ENCODE measurements at places on chromosomes 5 and 9.

DNA sequence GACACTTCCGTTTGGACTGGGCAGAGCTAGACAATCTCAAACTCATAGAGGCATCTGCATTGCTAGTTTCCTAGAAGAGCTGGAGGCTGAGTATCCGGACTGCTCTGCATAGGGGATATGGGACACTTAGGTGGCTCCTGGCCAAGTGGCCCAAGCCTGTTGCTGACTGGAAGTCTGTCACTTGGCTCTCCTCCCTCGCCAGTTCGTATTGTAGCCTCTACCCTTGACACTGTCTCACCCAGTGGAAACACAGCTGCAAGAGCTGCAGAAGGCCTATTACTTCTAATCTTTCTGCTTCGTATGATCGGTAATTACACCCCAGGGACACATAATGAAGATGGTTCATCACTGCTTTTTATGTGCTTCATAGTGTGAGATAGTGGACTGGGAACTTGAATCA lies 34.7 kb downstream of the ITGA1 start:
- DNase-seq, result no peak

GRCh38 chr9:18755263-18755662 lies 277.7 kb downstream of the SAXO1 start:
- DNase-seq, result no peak

GRCh38 chr5:159094745-159095144 lies 5.0 kb downstream of the EBF1 start:
- DNase-seq, result peak; percentile 68

DNA sequence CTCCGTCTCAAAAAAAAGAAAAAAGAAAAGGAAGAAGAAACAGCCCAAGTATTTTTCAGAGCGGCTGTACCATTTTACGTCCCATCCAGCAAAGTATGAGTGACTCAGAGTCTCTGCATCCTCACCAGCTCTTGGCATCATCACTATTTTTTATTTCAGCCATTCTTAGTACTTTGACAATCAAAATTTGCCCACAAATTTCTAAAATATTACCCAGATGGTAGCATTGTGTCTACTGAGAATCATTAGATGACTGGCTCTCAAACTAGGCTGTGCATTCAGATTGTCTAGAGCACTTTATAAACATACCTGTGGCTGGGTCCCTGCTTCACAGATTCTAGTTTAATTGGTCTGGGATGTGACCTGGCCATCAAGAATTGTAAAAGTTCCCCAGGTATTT lies 21.6 kb upstream of the MELK start:
- DNase-seq, result no peak

GRCh38 chr5:64671678-64672077 lies 18.6 kb upstream of the SHISAL2B start:
- no peak for DNase-seq

- no peak for DNase-seq
Observed at GRCh38 chr5:6198531-6198930, 179.8 kb downstream of the MED10 start.

DNA sequence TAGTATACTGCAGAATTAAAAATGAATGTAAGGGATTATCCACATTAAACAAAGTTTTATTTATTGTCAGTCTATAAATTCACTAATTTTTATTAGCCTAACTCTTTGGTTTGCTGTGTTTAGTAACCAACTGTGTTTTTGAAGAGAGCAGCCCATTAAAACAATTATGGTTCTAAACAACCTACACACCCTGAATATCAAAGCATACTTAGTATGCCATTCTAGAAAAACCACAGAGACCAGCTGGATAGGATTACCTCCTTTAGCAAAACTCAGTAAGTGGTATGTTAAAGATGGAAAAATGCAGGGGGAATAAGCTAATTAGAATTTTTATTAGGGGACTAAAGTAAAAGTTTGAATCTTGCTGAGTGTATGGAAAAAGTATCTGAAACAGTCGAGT lies 1981.7 kb upstream of the NUDT12 start:
- DNase-seq, result peak; percentile 14

GRCh38 chr5:37714756-37715155 lies 125.1 kb downstream of the GDNF start:
- DNase-seq, result no peak

- DNase-seq, result no peak
Observed at GRCh38 chr9:88605512-88606362, 70.8 kb downstream of the NXNL2 start.

- DNase-seq, result no peak
Observed at GRCh38 chr9:108889649-108890067, 27.6 kb downstream of the ACTL7A start.

GRCh38 chr5:136809382-136809781 lies 444.0 kb upstream of the TRPC7 start:
- DNase-seq, result no peak

DNA sequence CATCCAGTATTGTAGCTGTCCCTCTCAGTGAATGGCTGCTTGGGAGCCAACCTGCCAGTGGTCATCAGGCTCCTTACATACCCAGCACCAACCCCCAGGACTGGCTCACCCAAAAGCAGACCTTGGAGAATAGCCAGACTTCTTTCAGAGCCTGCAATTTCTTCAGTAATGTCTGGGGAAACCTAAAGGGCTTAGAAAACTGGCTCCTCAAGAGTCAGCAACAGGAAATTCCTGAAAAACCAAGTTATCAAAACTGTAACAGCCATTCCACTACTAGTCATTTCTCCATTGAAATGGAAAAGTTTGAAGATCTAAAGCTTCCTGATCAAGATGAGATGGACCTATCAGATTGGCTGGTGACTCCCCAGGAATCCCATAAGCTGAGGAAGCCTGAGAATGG lies 12.3 kb upstream of the STING1 start:
- no peak for DNase-seq

DNA sequence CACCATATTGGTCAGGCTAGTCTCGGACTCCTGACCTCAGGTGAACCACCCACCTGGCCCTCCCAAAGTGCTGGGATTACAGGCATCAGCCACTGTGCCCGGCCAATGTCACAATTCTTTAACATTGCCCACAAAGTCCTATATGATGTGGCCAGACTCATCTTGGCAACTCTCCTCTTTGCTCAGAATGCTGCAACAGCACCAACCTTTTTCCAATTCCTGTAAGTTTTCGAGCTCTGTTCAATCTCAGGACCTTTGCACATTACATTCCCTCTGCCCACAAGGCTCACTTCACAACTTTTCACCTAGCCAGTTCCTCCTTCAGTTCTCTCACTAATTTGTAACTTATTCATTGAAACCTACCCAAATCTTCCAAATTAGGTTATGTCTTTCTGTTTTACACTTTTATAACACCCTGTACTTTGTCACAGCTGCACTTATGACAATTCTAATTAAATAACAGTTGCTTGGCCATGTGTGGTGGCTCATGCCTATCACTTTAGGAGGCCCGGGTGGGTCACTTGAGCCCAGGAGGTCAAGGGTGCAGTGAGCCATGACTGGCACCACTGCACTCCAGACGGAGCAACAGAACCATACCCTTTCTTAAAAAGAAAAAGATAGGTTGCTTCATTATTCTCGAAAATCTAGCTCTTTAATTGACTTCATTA lies 30.9 kb upstream of the GLDC start:
- DNase-seq, result no peak

DNA sequence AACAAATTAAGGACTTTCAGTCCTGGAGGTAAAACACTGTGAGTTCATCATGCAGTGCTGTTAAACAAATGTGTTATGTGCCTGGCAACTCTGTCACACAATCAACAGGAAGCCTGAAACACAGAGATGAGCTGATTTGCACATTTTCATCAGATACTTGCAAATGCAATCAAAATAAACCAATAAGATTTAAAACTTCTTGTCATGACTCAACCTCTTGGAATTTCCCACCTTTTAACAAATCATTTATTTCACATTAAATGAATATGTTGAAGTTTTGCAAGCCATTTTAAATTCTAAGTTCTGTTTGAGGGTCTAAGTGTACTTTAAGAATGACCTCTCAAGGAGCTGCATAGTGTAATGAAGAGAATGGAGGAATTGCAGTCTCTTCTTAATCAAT lies 64.4 kb downstream of the ANXA1 start:
- DNase-seq, result no peak

DNA sequence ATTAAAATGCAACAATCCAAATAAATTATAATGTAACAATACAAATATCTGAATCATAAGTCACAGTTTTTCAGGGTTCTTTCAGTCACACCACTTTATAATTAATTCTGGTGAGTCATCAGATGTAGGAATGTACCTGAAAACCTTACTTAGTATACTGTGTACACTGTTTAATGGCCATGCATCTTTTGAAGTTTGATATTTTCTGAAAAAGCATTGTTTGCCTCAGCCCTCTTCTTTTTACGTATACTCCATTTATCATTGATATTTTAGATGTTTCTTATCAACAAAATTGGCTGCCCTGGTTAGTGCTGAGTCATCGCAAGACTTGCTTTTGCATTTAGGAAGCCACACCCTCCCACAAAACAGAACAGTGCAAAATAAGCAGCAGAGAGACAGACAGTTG lies 218.6 kb downstream of the PJA2 start:
- DNase-seq, result no peak

DNA sequence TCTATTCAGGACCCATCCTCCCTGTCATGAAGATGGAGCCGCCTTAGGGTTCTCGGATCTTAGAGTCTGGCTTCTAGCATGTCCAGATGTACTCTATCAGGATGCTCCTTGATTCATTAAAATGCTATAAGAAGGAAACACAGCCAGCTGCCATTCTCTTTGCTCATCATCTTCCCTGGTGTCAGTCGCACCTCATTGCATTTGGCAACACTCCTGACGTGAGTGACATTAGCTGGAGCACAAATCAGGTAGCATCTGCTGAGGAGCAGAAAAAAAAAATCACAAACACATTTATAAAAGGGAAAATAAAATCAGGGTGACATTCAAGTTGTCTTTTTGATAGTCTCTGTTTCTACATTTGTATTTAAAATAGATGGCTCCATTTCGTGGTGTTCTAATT lies 226.1 kb upstream of the NMUR2 start:
- DNase-seq, result no peak

- no peak for DNase-seq
Observed at GRCh38 chr5:75571547-75571946, 39.7 kb upstream of the ANKDD1B start.

GRCh38 chr5:3896098-3896497 lies 300.5 kb downstream of the IRX1 start:
- DNase-seq, result no peak

- DNase-seq, result no peak
Observed at GRCh38 chr9:69715096-69715495, 42.9 kb upstream of the APBA1 start.

DNA sequence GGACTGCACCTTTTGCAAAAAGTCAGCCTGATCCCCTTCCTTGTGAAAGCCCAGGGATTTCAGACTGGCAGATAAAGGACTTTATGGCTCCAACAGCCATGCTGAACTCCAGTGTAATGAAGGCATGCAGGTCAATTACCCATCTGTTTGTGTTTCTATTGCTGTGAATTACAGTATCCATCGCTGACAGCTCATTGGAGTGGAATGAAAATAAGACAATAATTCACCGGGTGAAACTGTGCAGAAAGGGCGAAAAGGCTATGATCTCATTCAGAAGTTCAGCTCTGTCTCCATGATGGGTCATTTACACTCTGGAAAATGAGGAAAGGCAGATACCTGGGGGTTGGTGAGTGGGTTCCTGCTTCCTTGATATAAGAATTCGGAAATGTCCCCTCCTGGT lies 148.0 kb downstream of the BRINP1 start:
- no peak for DNase-seq

- DNase-seq, result no peak
Observed at GRCh38 chr9:96158909-96159575, 142.9 kb downstream of the HSD17B3 start.

- no peak for DNase-seq
Observed at GRCh38 chr5:173298213-173298926, 29.8 kb downstream of the STC2 start.

- DNase-seq, result no peak
Observed at GRCh38 chr5:172496671-172497371, 42.5 kb upstream of the SH3PXD2B start.

- DNase-seq, result no peak
Observed at GRCh38 chr9:111147041-111147440, 108.8 kb upstream of the LPAR1 start.

DNA sequence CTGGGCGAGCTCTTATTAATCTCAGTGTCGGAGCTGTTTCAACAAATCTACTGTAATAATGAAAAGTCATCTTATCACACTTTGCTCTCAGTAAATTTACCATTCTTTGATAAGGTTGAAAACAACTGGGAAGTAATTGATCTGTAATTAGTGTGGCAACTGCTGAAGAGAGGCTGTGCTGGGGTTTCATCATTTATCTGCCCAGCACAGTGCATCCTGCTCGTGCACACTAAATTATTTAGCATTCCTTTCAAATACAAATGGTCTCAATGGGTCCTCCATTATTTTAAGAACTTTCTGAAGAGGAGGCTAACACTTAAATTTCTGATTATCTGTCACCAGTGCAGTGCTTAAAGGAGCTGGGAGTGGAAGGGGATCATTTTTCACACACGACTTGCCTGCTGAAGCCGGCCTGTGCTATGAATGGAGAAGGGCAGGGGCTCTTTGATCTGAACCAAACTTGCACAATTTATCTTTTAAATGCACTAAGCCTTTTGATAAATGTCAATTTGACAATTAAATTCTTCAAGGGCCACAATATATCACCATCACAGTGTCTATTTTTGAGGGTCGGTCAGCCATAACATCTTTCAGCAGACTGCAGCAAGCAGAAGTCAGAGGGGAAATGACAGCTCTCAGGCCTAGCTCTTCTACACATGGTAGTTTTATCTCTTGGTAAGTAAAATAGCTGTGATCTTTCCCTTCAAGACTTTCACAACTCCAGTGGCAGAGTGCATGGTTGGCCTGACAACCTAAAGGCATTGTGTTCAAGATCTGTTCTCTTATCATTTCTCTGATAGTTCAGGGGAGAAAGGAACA lies 106.4 kb upstream of the EFNA5 start:
- no peak for DNase-seq

- no peak for DNase-seq
Observed at GRCh38 chr5:56543441-56544388, 271.6 kb upstream of the MAP3K1 start.

- DNase-seq, result no peak
Observed at GRCh38 chr9:38094165-38094564, 25.1 kb upstream of the SHB start.

DNA sequence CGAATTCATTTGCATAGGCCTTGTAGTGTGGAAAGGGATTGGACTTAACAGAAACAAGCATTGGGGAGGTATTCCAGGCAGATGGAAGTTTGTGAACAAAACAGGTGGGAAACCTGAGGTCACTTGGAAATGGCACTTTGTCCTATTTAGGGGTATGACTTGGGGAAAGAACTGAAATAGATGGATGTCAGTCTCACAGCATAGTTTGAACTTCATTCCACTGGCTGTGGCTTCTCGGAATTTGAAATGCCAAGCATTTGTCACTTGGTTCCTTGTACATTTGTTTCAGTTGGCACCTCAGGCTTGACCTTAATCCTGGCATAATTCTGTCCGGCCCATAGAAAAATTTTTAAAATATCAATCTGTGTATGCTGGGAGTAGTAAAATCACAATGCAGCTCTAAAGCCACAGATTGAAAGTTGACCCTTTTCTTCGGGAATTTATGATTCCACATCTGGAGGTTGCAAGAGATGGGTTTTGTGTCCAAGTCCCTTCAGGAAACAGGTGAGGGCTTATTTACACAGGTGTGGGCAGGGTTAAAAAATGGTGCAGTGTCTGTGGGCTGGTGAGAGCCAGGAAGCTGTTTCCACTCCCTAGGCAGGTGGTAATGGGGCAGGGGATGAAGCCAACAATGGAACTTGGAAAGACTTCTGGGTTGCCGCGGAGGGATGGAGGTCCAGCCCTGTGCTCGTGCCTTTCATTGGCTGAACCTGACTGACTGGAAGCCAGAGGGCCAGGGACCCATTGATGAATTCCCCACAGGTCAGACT lies 39.2 kb upstream of the PDE8B start:
- no peak for DNase-seq
